ENCODE measurements at places on chromosomes 2 and 18.

GRCh38 chr2:136098441-136098840, 19.5 kb downstream of the CXCR4 start:
- DNase-seq, result no peak

- peak; percentile 84 for DNase-seq
These were observed 27.1 kb upstream of the TFPI start for GRCh38 chr2:187581125-187581896.

DNA sequence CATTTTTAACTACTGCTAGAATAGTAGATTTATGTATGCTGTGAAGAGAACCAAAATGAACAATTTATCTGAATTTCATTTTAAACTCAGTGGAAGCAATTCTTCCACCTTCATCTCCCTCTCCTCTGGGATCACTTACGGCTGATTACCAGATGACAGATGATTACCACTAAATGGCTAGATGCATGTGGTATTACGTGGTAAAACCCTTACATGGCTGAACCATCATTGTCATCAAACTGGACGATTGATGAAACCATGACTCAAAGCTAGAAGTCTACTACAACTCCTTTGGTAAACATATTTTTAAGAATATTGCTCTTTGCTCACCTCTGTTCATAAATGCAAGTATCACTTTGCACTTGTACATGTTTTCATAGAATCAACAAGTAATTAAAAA, 48.5 kb upstream of the DOCK10 start:
- DNase-seq, result no peak

GRCh38 chr2:200847269-200847668, 17.2 kb downstream of the CLK1 start:
- no peak for DNase-seq

DNA sequence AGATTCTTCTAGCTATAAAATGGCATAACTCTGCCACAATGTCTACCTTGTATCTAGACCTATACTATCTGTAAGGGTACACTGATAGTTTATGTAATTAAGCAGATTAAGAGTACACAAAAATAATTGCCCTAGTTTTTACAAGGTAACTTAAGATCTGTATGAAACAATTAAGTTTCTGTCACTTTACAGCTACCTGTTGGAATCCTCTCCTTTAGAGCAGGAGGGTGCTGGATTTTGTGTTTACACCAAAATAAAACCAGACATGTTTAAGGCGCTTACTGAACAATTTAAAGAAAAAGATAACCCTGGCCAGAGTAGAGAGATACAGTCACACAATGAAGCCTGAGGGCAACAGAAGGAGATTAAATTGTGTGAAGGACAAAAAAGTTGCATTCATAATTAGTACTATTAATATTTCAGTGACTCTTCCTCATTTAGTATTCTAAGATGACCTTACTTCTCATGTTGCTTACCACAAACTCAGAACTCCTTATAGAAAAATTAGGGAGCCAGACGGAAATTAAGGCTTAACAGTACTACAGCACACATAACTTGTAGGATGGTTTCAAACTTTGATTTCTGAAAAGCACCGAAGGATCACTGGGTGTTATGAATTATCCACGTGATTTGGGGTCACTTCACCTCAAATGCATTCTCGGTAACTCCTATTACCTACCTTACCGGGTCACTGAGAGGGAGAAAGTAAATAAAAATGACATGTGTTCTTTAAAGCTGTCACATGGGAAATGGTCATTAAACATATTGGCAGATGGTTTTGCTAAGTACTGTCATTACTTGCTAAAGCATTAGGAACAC, 1.0 kb downstream of the DARS1 start:
- peak; percentile 56 for DNase-seq

GRCh38 chr2:167438206-167438605, 549.9 kb downstream of the XIRP2 start:
- peak; percentile 6 for DNase-seq

- peak; percentile 95 for DNase-seq
These were observed 321.4 kb downstream of the TGIF1 start for GRCh38 chr18:3771121-3771971.

DNA sequence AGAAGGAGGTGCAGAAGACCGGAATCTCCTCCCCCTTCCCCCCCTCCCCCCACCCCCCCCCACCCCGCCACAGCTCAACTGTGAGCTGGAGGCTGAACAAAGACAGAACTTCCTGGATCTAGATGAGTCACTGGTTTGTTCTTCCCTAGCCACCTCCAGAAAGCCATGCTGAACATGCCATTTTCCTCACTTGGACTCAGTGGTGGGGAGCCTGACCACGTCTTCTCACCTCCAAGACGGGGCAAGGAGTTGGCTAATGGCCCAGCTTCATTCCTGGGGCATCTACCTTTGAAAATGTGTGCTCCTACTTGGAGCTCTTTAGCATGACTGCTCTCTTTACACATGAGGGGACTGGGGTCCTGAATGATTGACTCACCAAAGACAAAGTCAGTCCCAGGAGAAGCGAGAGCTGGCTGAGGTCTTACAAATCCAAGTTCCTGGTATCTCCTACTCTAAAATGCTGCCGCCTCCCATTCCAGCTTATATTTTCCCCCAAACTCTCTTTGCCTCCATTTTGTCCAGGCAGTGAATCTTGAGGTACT, 22.6 kb upstream of the FZD5 start:
- peak; percentile 70 for DNase-seq

GRCh38 chr2:233013027-233013461, at the start of gene NGEF:
Gene NGEF (minus strand): TSS chr2:233013256. CDS start chr2:232974890, 38,366 bp downstream.
- no peak for DNase-seq

GRCh38 chr2:120780402-120780801, 44.7 kb downstream of the GLI2 start:
- no peak for DNase-seq

DNA sequence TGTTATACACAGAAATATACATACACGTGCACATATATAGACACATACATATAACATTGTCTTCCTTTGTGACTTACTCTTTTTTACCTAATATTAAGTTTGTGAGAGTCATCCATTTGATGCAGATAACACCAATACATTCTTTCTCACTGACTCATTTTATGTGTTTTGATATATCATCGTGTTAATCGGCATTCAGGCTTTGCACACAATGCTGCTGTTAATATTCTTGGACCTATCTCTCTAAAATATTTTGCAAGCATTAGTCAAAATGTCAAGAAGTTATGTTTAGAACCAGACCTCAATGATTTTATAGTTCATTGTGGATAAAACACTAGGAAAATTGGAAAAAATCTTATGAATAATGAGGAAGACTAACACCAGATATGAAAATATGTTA, 441.1 kb downstream of the LRATD1 start:
- DNase-seq, result no peak

DNA sequence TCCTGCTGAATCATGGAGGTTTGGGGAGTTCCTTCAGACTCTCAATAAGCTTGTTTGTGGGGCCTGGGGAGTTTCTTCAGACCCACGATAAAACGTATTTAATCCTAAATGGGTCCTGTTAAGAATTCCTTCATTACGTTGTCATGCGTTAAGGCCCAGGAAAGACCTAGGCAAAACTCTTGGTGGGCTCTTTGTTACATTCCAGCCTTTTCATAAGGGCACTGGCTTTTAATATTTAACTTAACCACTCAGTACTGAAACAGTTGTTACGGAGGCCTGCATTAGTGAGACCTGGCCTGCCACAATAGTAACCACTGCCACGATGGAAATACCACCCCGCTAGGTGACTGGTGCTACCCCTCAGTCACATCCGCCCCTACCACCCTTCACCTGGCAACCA, 17.5 kb upstream of the BIN1 start:
- no peak for DNase-seq

All from OCI-M1 (cell line).